ENCODE measurements at places on chromosomes 1 and 21. TPM values are rescaled to one million over a fixed set of nuclear protein-coding genes. Genes with fewer than 3 reads are reported as not detected.

Gene SERTAD4
- total RNA-seq: 8.7 TPM

Gene OR2G6
- total RNA-seq: not detected

Gene SLC9C2
- 0.12 TPM for total RNA-seq

Gene S100A8
- 27,439 TPM for total RNA-seq

Gene DNTTIP2
- total RNA-seq: 48.5 TPM

Gene MCOLN2
- 0.52 TPM for total RNA-seq

Gene AQP10
- total RNA-seq: not detected

Gene C1orf56
- 1.3 TPM for total RNA-seq

Gene FNDC5
- not detected for total RNA-seq

Gene VANGL1
- total RNA-seq: 15.5 TPM

Gene TTC24
- total RNA-seq: not detected

Gene LHX4
- total RNA-seq: 0.08 TPM

Gene CD1C
- 0.32 TPM for total RNA-seq

Gene SON
- 129 TPM for total RNA-seq

Gene TMCO4
- total RNA-seq: 18.7 TPM

Gene LHX8
- not detected for total RNA-seq

Gene ASPM
- total RNA-seq: 13.4 TPM

Gene PTPRC
- 3.5 TPM for total RNA-seq

Gene SYTL1
- total RNA-seq: 113 TPM

Gene S100A7
- total RNA-seq: 5,647 TPM

Gene PIK3R3
- total RNA-seq: 5.5 TPM

Gene LCE3D
- total RNA-seq: 7.7 TPM

Gene USH2A
- total RNA-seq: not detected

Gene NTNG1
- total RNA-seq: 0.48 TPM

Gene ARHGEF10L
- 28.3 TPM for total RNA-seq

Gene FGGY
- 10.4 TPM for total RNA-seq

Gene EPHX1
- total RNA-seq: 89.7 TPM

Gene IGSF9
- 13.0 TPM for total RNA-seq

Gene MRPS14
- total RNA-seq: 22.5 TPM

Gene SERPINC1
- 0.32 TPM for total RNA-seq

Gene CFHR2
- total RNA-seq: not detected

Gene IFI44
- total RNA-seq: 10.7 TPM

Gene OR2T2
- total RNA-seq: not detected

Gene PRAMEF2
- not detected for total RNA-seq

Gene CNIH3
- total RNA-seq: 2.1 TPM

Gene EFCAB14
- 63.6 TPM for total RNA-seq

Gene LAPTM5
- 9.1 TPM for total RNA-seq

Data from esophagus mucosa (tissue), 1 donor.